Ovary (tissue), 10 donors: ENCODE measurements at places on chromosomes 7 and 10. TPM values are rescaled to one million over a fixed set of nuclear protein-coding genes. Genes with fewer than 3 reads are reported as not detected.

The C7orf33 gene
- not detected for total RNA-seq

The NUDT5 gene
- total RNA-seq, result 23.6 TPM

The FLNC gene
- total RNA-seq, result 8.0 TPM

The UPK3BL2 gene
- 13.3 TPM for total RNA-seq

- H3K27me3 ChIP-seq, result no peaks in the 10 kb centered on the region
- no peak for DNase-seq
- H3K36me3 ChIP-seq, result no peaks in the 10 kb centered on the region
- H3K27ac ChIP-seq, result no peak overlapping the region
- no peak overlapping the region for H3K4me3 ChIP-seq
- H3K4me1 ChIP-seq, result peaks cover 4% of the 10 kb centered on the region
These were observed 2.5 kb downstream of the NUDT5 start for GRCh38 chr10:12193193-12193592.

GRCh38 chr10:73859784-73860491 is 14.4 kb downstream of the CAMK2G start:
- H3K27me3 ChIP-seq, result no peaks in the 10 kb centered on the region
- no peak overlapping the region for H3K27ac ChIP-seq
- no peak overlapping the region for H3K4me3 ChIP-seq
- H3K4me1 ChIP-seq, result no peaks in the 10 kb centered on the region
- no peaks in the 10 kb centered on the region for H3K36me3 ChIP-seq
- no peak for DNase-seq

GRCh38 chr7:6505685-6506559 is 45.3 kb downstream of the GRID2IP start:
- H3K4me3 ChIP-seq, result no peak overlapping the region
- no peak for DNase-seq
- H3K4me1 ChIP-seq, result peaks cover 5% of the 10 kb centered on the region
- no peaks in the 10 kb centered on the region for H3K27me3 ChIP-seq

- no peaks in the 10 kb centered on the region for H3K4me1 ChIP-seq
- no peak overlapping the region for H3K4me3 ChIP-seq
- H3K36me3 ChIP-seq, result no peaks in the 10 kb centered on the region
- no peaks in the 10 kb centered on the region for H3K27me3 ChIP-seq
These were observed 781.8 kb upstream of the LRRTM3 start for GRCh38 chr10:66144016-66144415.

- H3K36me3 ChIP-seq, result no peaks in the 10 kb centered on the region
- H3K27me3 ChIP-seq, result no peaks in the 10 kb centered on the region
- peak; percentile 75 for DNase-seq
- H3K4me1 ChIP-seq, result peaks cover 2% of the 10 kb centered on the region
- H3K27ac ChIP-seq, result peak overlapping the region; percentile 88
These were observed 640 bp upstream of the ZNF425 start for GRCh38 chr7:149126662-149127266.

- no peak for DNase-seq
- no peak overlapping the region for H3K4me3 ChIP-seq
- no peaks in the 10 kb centered on the region for H3K27me3 ChIP-seq
These were observed 80.2 kb downstream of the PTPRZ1 start for GRCh38 chr7:121953164-121953563.

DNA sequence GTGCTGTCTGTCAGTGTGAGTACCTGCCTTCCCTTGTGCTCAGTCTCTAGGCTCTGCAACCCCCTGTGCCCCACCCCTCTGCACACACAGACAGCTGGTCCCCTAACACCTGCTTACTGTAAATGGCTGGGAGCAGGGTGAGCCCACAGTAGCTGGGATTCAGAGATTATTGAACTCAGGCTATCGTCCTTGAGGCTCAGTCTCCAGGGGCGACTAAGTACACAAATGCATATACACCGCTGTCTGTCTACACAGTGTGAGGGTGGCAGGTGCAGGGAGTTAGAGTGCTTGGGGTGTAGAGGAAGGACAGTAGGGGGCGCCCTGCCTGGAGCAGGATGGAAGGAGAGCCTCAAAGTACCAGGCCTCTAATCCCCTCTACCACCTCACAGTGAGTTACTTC is 12.9 kb downstream of the UPP1 start:
- H3K27me3 ChIP-seq, result no peaks in the 10 kb centered on the region
- H3K4me3 ChIP-seq, result no peak overlapping the region
- no peak for DNase-seq
- H3K4me1 ChIP-seq, result no peaks in the 10 kb centered on the region
- H3K36me3 ChIP-seq, result no peaks in the 10 kb centered on the region
